Activated naive CD4-positive, alpha-beta T cell treated with Interleukin-2 at 50 U/mL for 16 hours (primary cell): ENCODE measurements at places on chromosomes 3 and 15.

DNA sequence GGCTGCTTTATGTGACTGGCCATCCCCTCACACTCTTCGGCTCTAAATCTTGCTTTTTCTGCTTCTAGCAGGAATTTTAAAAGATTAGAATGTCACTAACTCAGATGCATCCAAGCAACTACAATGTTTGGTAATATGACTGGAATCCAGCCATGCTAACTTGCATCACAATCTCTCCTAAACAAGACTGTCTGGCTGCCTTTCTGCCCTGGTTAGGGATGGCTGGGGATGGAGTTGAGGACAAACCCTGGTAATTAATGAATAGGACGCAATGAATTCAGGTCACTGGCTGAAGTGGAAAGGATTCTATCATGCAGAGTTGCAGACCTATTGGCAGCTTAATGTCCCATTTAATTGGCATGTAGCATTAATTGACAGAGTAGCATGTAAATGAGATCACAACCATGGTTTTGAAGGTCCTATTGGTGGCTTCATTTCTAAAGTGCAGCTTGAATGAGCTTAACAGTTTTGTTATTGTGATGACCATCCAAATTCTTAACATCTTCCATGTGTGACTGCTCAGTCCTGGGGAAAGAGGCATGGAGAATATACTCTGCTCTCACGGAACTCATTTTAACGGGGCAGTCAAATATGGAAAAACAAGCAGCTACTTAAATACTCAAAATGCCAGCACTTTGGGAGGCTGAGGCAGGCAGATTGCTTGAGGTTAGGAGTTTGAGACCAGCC is 21.7 kb downstream of the NMNAT3 start:
- no peak for DNase-seq

DNA sequence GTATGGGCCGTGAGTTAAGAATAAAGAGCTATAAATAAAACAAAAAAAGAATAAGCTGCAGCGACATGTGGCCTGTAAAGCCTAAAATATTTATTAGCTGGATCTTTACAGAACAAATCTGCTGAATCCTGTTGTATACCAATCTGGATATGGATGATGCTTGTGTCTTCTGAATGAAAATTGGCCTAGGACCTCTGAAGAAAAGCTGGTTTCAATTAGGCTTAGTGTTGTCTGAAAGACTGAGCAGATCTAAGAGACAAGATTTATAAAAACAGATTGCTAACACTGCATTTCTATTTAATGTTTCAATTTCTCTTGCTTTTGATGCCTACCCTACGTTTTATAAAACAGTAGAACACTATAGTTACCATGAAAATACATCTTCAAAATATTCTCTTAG is 57.9 kb downstream of the ST3GAL6 start:
- no peak for DNase-seq

GRCh38 chr15:69897471-69898237 is 200.1 kb downstream of the TLE3 start:
- no peak for DNase-seq

DNA sequence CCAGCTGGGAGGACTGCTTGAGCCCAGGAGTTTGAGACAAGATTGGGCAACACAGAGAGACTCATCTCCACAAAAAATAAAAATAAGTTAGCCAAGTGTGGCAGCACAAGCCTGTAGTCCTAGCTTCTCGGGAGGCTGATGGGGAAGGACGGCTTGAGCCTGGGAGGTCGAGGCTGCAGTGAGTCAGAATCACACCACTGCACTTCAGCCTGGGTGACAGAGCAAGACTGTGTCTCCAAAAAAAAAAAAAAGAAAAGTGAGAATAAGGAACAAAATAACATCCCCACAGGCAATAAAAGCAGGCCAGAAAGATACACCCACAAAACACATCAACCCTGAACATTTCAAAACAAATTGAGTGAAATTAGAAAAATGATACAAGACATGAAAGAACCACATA is 48.7 kb upstream of the OCA2 start:
- no peak for DNase-seq

- no peak for DNase-seq
Measured at GRCh38 chr3:113630956-113631542, 65.4 kb downstream of the USF3 start.

- DNase-seq, result no peak
Measured at GRCh38 chr3:108215871-108216270, 6.4 kb downstream of the IFT57 start.

DNA sequence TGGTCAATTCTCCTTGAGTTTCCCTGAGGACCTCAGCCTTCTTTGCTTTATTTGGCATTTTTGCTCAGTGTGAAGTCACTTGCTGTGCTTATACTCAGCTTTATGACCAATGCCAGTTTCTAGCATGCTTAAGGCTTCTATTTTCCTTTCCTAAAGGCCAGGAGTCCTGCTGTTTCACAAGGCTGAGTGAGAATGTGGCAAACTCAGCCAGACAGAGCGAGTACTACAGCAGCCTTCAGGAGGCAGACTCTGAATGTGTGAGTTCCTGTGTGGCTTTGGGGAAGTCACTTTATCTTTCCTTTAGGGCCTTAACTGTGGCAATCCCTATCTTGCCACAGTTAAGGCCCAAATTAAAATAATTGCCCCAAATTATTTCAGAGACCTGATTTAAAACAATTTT is 213.2 kb upstream of the MRPL3 start:
- no peak for DNase-seq

GRCh38 chr3:120214176-120214575 is 70.8 kb downstream of the GPR156 start:
- no peak for DNase-seq

DNA sequence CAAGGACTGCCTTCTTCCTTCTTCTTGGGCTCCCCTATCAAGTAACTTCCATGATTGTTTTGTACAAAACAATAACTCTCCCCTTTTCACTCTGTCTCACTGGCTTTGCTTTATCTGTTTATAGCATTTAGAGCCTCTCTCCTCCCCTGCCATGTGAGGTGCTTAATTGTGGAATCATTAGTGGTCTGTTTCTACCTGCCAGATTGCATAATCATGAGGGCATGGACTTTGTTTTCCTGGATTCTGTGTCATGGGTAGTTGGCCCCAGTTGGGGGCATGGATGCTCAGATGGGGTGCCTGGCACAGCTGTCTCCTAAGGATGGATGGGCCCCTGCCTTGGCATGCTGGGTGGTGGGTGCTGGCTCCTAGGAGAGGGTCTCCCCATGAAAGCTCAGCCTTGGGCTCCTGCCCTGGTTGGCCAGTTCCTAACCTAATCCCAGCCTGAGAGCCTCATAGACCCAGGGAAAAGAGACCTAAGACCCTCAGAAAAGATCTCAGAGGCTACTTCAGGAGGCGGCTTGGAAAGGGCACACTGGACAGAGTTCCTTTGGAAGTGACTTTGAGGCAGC is 8.0 kb upstream of the CTXND1 start:
- DNase-seq, result no peak
